Gastroesophageal sphincter (tissue), 4 donors: ENCODE measurements at places on chromosomes 4 and X. TPM values are rescaled to one million over a fixed set of nuclear protein-coding genes. Genes with fewer than 3 reads are reported as not detected.

- no peak for ATAC-seq
Measured at GRCh38 chr4:6549890-6550620, 24.9 kb upstream of the MAN2B2 start.

DNA sequence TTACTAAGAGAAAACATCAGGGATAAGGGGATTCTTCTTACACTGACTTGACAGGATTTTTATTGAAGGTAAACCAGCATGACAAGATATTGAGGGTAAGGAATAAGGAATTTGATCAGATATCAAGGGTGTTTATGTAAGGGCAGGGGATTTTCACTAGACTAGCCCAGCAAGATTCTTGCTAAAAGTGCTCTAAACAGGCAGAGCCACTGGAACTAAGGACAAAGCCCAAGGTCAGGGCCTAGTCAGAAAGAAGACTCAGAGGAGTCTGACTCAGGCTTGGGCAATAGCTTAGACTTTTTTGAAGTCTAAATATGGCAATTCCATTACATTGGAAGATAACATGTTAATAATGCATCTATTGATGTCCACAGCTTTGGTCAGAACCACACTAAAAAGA lies 6.5 kb upstream of the GLRA3 start:
- no peak for ATAC-seq

Gene OR13H1
- not detected for total RNA-seq

Gene BANK1
- 0.62 TPM for total RNA-seq

Gene SPIN2A
- not detected for total RNA-seq

DNA sequence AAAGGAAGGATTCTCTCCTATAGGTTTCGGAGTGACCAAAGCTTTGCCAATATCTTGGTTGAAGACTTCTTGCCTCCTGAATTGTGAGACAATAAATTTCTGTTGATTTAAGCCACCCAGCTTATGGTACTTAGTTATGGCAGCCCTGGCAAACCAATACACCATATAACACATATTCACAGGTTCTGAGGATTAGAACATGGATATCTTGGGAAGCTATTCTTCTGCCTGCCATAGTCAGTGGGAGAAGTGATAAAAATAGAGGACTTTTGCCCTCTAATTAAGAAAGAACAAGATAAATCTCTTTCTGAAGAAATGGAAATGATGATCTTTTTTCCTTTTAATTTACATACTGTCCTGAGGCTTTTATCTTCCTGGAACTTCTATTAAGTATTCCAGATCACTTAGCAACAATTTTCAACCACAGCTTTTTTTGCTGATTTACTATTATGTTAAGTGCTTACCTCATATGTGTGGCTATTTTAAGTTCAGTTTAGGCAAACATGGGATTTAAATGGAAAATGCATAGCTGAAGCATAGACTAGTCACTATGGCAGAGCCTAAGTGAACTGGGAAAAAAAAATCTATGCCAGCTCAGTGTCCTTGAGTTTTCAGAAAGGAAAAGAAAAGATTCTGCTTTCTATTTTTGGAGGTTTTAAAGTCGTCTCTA lies 381.7 kb downstream of the STPG2 start:
- no peak for ATAC-seq

- ATAC-seq = no peak
Measured at GRCh38 chrX:69539437-69539836, 35.3 kb downstream of the NALF2 start.

GRCh38 chrX:121641560-121641959 lies 594.1 kb downstream of the GLUD2 start:
- ATAC-seq = no peak

Gene APEX2
- 5.9 TPM for total RNA-seq

DNA sequence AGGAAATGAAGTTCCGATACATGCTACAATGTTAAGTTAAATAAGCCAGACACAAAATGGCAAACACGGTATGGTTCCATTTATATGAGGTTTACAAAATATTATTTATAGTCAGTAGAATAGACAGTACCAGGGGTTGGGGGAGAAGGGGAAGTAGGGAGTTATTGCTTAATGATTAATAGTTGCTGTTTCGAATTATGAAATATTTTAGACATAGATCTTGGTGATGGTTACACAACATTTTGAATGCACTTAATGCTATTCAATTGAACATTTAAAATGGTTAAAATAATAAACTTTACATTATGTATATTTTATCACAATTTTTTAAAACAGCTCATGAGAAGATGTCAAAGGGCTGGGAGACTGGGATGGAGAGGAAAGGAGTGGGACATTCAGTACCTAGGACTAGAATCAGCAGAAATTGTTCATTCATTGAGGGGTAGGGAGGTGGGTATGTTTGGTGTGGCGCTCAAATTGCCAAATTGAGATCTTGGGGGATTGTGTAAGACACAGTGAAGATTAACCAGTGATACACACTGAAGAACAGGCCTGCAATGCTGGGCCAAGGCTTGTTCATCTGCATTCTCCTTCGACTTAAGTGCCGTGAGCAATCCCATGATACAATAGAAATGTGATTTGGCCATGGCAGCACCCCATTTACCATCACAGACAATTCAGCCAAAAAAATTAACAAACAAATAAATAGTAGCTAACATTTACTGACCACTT lies 165.6 kb upstream of the GALNT7 start:
- no peak for ATAC-seq

Gene ANXA3
- total RNA-seq = 245 TPM

DNA sequence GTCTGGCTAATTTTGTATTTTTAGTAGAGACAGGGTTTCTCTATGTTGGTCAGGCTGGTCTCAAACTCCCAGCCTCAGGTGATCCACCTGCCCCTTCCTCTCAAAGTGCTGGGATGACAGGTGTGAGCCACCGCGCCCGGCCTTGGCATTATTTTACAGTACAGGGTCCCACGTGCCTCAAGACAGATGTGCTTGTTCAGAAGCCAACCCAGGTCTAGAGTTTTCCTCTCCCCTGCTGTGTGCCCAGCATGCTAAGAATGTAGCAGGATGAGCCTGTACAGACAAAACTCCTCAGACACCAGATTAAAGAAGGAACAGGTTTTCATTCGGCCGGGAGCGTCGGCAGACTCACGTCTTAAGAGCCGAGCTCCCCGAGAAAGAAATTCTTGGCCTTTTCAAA lies 42.2 kb downstream of the CRLF2 start:
- no peak for ATAC-seq

DNA sequence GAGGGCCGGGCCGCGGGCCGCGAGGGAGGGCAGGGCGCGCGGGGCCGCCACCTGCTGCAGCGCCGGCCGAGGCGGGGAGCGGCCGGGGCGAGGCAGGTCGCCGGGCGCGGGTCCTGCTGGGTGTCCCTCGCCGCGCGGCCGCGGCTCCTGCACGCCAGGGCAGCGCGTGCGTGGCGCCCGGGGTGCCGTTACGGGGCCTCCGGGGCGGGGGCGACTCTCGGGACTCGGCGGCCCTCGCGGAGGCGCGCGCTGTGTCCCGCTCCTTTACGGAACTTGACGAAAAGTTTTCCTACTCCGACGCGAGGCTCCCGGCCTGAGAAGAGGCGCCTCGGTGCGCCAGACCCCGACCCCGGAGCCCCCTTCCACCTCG lies 329 bp downstream of the TBC1D14 start:
- peak; percentile 42 for ATAC-seq

Gene KLF8
- total RNA-seq = 14.8 TPM

- peak; percentile 32 for ATAC-seq
Measured at GRCh38 chr4:109301651-109302360, 652 bp downstream of the COL25A1 start.

DNA sequence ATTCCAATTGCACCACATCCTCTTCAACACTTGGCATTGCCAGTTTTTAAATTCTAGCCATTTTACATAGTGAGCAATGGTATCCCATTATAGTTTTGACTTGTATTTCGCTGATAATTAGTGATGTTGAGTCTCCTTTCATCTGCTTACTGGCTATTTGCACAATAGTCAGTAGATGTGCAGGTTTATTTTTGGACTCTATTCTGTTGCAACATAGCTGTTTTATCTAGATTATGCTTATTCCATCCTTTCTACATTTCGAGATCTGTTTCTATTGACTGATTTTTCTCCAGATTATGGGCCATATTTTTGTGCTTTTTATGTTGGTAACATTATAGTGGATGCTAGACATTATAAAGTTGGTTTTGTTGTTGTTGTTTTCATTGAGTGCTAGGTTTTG lies 106.1 kb downstream of the WWC2 start:
- ATAC-seq = no peak

Gene GPC3
- total RNA-seq = 11.4 TPM

- no peak for ATAC-seq
Measured at GRCh38 chrX:46582325-46582724, 8.8 kb downstream of the CHST7 start.

- ATAC-seq = no peak
Measured at GRCh38 chr4:115121351-115122043, 8.1 kb upstream of the NDST4 start.

- ATAC-seq = no peak
Measured at GRCh38 chr4:1979477-1980196, 29.1 kb downstream of the NELFA start.

DNA sequence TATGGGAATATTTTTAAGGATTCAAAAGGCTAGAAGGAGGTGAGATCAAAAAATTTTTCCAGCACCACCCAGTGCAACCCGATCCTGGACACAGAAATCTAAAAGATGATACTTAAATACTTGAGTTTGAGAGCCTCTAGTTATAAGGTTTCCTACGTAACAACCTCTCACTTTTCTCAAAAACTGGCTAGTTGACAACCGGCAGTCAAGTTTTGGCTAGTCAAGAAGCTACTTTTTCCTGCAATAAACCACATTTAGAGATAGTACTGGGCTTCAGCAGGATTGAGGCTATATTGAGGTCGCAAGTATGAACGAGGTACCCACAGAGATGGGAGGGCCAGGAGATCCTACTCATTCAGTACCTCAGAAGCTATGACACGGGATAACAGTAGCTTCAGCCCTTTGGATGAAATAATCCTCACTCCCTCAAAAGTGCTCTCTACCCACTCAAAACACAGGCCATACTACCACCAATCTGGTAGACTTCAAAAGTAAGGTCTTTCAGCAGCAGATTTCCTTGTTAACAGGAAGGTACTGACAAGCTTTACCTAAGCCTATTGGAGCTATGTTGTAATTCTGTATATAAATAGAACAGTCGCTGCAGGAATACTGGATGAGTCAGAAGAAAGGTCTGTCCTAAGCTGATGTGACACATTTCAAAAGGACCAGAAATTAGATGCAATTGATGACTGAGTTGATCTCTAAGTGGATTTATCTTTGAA lies 1.5 kb upstream of the TSPAN5 start:
- no peak for ATAC-seq

Gene CTAG2
- not detected for total RNA-seq

DNA sequence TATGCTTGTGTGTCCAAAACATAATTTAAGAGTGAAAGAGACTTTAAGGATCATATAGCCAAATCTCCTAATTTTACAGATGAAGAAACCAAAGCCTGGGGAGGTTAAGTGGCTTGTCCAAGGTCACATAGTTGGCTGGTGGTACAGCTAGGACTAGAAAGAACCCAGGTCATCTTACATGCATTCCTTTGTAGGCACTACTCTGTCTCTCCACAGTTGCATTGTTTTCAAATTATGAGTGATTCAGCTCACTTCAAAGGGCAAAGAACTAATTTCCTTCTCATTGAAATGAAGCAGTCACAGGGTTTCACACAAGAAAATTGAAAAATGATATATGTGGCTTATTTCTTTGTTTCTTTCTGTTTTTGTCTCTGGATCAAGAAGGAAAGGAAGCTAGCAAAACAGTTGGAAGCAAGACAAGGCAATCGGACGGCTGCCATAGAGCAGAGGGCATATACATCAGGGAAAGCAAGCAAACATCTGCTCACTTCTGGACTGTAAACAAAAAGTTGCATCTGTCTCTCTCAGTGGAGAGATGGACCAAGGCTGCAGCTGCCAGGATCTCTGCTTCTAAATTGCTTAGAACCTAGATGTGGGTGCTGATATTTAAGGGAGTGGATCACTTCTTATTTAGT lies 107.5 kb upstream of the AMOT start:
- ATAC-seq = no peak
